ENCODE measurements at places on chromosomes 1 and 21.

DNA sequence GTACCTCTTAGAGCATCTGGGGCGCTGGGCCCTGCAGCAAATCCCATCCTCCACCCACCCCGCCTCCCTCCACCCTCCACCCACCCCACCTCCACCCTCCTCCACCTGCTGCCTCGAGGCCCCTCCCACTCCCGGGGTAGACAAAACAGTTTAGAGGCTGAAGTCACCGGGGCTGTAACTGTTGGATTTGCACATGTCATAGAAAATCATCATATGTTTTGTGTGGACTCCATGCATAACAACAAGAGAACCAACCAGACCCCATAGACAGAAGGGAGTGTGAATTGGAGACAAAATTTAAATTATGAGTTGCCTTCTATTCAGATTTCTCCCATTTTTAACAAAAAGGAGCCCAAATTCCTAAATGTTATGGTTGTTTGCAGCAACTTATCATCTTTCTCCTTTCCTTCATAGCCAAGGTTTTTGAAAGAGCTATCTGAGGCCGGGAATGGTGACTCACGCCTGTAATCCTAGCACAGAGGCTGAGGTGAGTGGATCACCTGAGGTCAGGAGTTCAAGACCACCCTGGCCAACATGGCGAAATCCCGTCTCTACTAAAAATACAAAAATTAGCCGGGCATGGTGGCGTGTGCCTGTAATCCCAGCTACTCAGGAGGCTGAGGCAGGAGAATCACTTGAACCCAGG, 28.2 kb upstream of the LGALS8 start:
- no peak for DNase-seq
- H3K4me1 ChIP-seq: no peaks in the 10 kb centered on the region
- H3K27ac ChIP-seq: no peak overlapping the region
- H3K27me3 ChIP-seq: no peaks in the 10 kb centered on the region

- no peaks in the 10 kb centered on the region for H3K27me3 ChIP-seq
- H3K36me3 ChIP-seq: no peaks in the 10 kb centered on the region
- no peak for DNase-seq
- H3K27ac ChIP-seq: no peak overlapping the region
These were observed 39.6 kb downstream of the NUF2 start for GRCh38 chr1:163361123-163361934.

GRCh38 chr1:111587509-111588174, 31.9 kb upstream of the RAP1A start:
- no peak for DNase-seq
- no peak overlapping the region for H3K27ac ChIP-seq
- H3K36me3 ChIP-seq: no peaks in the 10 kb centered on the region
- H3K27me3 ChIP-seq: no peaks in the 10 kb centered on the region
- H3K4me3 ChIP-seq: no peak overlapping the region

DNA sequence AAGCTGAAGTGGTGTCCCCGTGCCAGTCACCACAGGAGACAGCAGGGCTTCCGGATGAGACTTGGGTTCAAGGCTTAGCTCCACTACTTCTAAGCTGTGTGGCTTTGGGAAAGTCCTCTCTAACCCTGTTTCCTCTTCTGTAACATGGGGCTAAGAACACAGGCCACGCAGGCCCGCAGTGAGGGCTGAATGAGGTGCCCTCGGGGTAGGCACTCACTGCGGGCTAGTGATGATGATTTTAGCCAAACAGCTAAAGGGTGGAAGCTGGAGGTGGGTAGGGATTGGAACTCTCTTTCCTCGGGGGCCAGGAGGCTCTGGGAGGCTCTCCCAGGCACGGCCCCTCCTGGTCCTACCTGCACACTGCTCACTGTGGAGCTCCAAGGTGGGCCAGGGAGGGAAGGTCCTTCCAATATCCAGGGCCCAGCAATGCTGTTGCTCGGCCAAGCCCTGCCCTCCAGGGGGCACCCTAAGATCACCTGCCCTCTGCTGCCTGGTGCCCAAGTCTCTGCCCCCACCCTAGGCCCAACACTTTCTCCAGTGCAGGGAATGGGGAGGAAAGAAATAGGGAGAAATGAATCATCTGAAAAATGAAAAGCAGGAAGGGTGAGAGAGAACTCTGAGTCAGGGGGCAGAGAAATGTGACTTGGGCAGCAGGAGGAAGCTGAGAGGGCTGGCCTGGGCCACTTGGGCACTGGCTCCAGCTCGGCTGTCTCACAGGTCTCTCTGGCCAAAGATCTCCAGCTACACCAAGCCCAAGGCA, 19.2 kb upstream of the EVA1B start:
- H3K27me3 ChIP-seq: no peaks in the 10 kb centered on the region
- no peak overlapping the region for H3K27ac ChIP-seq
- peak; percentile 58 for DNase-seq
- H3K36me3 ChIP-seq: peaks cover 68% of the 10 kb centered on the region
- no peak overlapping the region for H3K4me3 ChIP-seq

GRCh38 chr1:77487631-77488030, 194.8 kb downstream of the ZZZ3 start:
- H3K4me3 ChIP-seq: no peak overlapping the region

GRCh38 chr1:155990005-155990739, 11.8 kb upstream of the ARHGEF2 start:
- no peak overlapping the region for H3K27ac ChIP-seq
- no peak for DNase-seq
- no peak overlapping the region for H3K4me3 ChIP-seq

DNA sequence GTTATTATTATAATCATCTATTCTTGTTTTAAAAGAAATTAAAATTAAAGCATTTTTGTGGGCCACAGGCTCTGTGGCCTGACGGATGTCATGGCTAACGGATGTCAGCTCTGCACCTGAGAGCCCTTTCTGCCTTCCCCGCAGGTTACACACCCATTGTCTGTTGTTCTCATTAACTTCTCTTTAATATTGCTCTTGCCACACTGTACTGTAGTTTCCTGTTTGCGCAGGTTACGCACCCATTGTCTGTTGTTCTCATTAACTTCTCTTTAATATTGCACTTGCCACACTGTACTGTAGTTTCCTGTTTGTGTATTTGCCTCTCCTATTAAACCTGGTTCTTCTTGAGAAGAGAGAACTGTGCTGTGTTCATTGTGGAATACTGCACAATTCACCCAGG, 294.4 kb upstream of the PLXNA2 start:
- no peak overlapping the region for H3K27ac ChIP-seq
- no peaks in the 10 kb centered on the region for H3K27me3 ChIP-seq
- DNase-seq: no peak
- no peaks in the 10 kb centered on the region for H3K36me3 ChIP-seq
- H3K4me3 ChIP-seq: no peak overlapping the region

- no peaks in the 10 kb centered on the region for H3K4me1 ChIP-seq
- no peak for DNase-seq
- no peak overlapping the region for H3K4me3 ChIP-seq
- no peak overlapping the region for H3K27ac ChIP-seq
These were observed 66.3 kb downstream of the C1orf185 start for GRCh38 chr1:51168266-51168845.

- no peak overlapping the region for H3K4me3 ChIP-seq
- no peak for DNase-seq
- H3K27me3 ChIP-seq: no peaks in the 10 kb centered on the region
- no peaks in the 10 kb centered on the region for H3K36me3 ChIP-seq
These were observed 14.7 kb upstream of the CD53 start for GRCh38 chr1:110857964-110858948.

- no peaks in the 10 kb centered on the region for H3K36me3 ChIP-seq
- H3K4me3 ChIP-seq: no peak overlapping the region
- H3K4me1 ChIP-seq: no peaks in the 10 kb centered on the region
These were observed 27.4 kb downstream of the KCNN3 start for GRCh38 chr1:154842635-154843034.

- no peak overlapping the region for H3K4me3 ChIP-seq
- no peak for DNase-seq
- H3K27me3 ChIP-seq: no peaks in the 10 kb centered on the region
- no peaks in the 10 kb centered on the region for H3K36me3 ChIP-seq
- H3K4me1 ChIP-seq: no peaks in the 10 kb centered on the region
These were observed 20.1 kb downstream of the C8A start for GRCh38 chr1:56874689-56875088.

GRCh38 chr1:238345837-238346236, 455.1 kb upstream of the ZP4 start:
- no peak overlapping the region for H3K4me3 ChIP-seq
- DNase-seq: no peak
- no peaks in the 10 kb centered on the region for H3K4me1 ChIP-seq
- H3K27ac ChIP-seq: no peak overlapping the region

DNA sequence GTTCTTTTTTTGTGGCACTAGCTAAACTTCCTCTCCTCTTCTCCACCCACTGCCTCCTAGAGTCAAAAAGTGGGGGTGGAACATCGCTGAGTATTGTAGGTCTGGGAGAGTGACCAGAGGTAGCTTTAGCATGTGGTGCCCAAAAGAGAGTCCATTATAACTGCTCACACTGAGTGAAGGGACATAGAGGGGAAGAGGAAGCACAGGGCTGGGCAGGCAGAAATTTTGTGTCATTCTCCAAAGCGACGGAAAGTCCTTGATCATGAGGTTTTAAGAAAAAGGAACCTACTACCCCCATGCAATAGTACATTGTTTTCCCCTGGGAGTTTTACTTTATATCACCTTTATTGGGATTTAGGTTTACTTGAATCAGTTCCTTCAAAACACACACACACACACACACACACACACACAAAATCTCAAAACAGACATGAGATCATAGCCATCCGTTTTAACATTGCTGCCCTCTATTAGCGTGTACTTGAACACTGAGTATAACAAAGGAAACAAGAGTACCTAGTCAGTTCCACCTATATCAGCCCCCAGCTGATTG, 4.1 kb downstream of the CD84 start:
- no peak for DNase-seq
- H3K27me3 ChIP-seq: no peaks in the 10 kb centered on the region
- H3K4me1 ChIP-seq: peaks cover 86% of the 10 kb centered on the region
- peak overlapping the region; percentile 66 for H3K4me3 ChIP-seq

GRCh38 chr21:36079010-36079649, 9.3 kb downstream of the CBR1 start:
- H3K4me1 ChIP-seq: peaks cover 10% of the 10 kb centered on the region
- H3K4me3 ChIP-seq: peak overlapping the region; percentile 44
- peak; percentile 39 for DNase-seq
- H3K27me3 ChIP-seq: no peaks in the 10 kb centered on the region
- peak overlapping the region; percentile 66 for H3K27ac ChIP-seq

- no peaks in the 10 kb centered on the region for H3K36me3 ChIP-seq
- no peak for DNase-seq
- no peak overlapping the region for H3K4me3 ChIP-seq
- H3K27me3 ChIP-seq: no peaks in the 10 kb centered on the region
- H3K27ac ChIP-seq: no peak overlapping the region
These were observed 127.6 kb downstream of the CNIH3 start for GRCh38 chr1:224743608-224744164.

DNA sequence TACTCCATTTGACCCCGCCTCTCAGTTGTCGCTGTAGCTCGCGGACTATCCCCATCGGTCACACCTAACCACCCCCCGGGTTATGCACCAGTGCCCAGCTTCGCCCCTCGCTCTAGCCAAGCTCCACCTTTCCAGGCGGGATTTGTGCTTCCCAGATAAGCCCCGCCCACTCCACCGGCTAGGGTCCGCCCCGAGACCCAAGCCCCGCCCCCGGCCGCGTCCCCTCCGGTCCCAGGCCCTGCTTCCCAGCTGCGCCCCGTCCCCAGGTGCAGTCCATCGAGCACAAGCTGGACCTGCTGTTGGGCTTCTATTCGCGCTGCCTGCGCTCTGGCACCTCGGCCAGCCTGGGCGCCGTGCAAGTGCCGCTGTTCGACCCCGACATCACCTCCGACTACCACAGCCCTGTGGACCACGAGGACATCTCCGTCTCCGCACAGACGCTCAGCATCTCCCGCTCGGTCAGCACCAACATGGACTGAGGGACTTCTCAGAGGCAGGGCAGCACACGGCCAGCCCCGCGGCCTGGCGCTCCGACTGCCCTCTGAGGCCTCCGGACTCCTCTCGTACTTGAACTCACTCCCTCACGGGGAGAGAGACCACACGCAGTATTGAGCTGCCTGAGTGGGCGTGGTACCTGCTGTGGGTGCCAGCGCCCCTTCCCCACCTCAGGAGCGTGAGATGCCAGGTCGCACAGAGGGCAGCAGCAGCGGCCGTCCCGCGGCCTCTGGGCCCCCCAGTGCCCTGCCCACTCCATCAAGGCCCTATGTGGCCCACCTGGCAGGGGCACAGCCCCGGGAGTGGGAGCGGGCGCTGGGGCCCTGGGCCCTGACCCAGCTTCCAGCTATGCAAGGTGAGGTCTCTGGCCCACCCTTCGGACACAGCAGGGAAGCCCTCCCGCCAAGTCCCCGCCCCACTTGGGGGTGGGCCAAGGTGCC, 23.9 kb downstream of the CITED4 start:
- H3K4me1 ChIP-seq: no peaks in the 10 kb centered on the region
- no peaks in the 10 kb centered on the region for H3K36me3 ChIP-seq
- DNase-seq: no peak
- no peaks in the 10 kb centered on the region for H3K27me3 ChIP-seq

GRCh38 chr1:96362623-96363022, 359.0 kb upstream of the PTBP2 start:
- H3K36me3 ChIP-seq: no peaks in the 10 kb centered on the region
- H3K27ac ChIP-seq: no peak overlapping the region
- no peak overlapping the region for H3K4me3 ChIP-seq
- H3K27me3 ChIP-seq: no peaks in the 10 kb centered on the region
- DNase-seq: no peak

DNA sequence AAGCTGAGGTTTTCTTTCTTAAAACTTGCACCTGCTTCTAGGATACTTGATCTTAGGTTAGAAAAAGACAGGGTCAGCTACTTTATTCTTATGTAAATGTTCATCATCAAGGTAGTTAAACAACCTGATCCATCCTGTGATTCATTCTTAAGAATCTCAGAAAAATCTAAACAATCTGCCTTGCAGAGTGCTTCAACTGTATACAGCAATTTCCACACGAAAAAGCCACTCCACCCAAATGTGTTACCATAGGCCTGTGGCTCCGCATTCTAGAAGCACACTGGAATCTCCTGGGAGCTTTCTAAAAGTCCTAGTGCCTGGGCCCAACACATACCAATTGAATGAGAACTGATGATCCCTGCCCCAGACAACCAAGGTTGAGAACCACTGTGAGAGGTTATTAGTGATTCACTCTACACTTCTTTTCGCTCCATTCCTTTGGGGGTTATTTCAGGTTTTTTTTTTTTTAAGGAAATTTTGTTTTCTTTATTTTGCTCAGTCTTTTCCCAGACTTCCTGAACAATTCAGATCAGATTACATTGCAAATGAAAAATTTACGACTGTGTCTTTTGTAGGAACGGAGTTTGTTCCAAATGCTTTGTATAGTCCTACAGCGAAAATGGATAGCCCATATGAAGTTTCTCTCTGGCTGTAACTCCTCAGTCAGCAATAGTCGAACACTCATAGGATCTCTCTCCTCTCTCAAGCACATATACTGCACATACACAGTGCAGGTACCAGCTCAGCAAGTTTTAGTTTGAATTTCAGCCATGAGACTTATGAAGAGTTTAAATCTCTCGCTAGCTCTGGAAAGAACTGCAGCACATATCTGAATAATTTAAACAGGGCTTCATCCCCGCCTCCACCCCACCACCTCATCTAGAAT, 16.1 kb downstream of the SMYD2 start:
- H3K27ac ChIP-seq: no peak overlapping the region
- peaks cover 5% of the 10 kb centered on the region for H3K4me1 ChIP-seq
- H3K36me3 ChIP-seq: no peaks in the 10 kb centered on the region
- no peaks in the 10 kb centered on the region for H3K27me3 ChIP-seq
- DNase-seq: no peak
- no peak overlapping the region for H3K4me3 ChIP-seq
